Mesendoderm (in vitro differentiated cells): ENCODE measurements at places on chromosomes 4 and X.
A peak's percentile ranks its signal among the peaks of the same experiment; 100 is the strongest.

GRCh38 chrX:131067216-131067615, 9.1 kb downstream of the ARHGAP36 start:
- peak; percentile 70 for DNase-seq

GRCh38 chr4:112585977-112586736, 50.6 kb downstream of the ZGRF1 start:
- peak; percentile 12 for DNase-seq

GRCh38 chr4:174317531-174317930, 33.8 kb downstream of the CEP44 start:
- DNase-seq = no peak

DNA sequence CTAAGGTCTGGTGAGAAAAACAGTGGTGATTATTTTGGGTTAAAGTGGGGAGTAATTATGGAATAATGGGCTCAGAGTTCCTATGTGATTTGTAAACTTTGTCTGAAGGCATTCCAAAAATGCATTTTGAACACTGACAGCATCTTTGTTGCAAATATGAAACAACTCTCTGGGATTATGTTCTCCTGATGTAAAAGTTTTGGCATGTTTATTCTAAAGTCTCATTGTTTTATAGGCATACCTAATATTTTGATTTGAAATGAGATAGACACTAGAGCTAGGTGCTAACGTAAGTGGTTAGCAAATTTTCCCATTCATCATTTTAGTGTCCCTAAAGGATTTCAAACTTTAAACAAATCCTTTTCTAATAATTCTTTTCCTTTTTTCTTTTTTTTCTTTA, 140.9 kb upstream of the ANXA3 start:
- DNase-seq = no peak

DNA sequence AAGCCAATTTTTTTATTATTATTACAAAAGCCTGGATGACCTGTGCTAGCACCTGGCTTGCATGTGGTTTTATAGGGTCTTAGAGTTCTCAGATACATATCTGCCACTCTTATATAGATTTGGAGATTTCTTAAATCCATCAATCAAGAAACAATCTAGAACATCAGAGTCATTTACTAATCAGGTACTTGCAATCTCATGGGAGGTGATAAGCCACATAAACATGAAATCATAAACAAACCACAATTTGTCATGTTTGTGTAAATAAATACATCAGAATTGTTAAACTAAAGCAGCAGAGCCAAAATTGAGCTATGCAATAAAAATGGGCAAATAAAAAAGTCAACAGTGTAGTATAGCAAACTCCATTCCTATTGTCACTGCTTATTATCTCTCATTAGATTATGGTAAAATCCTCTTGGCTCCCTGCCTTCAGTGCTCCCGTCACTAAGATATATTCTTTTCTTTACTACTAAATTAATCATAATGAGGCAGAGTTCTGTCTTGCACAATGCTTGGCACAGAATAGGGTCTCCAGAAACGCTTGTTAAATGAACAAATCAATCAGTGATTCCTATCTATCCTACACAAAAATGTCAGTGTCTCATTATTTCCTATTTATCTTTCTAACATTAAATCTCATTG, 108.7 kb upstream of the TTC29 start:
- no peak for DNase-seq

DNA sequence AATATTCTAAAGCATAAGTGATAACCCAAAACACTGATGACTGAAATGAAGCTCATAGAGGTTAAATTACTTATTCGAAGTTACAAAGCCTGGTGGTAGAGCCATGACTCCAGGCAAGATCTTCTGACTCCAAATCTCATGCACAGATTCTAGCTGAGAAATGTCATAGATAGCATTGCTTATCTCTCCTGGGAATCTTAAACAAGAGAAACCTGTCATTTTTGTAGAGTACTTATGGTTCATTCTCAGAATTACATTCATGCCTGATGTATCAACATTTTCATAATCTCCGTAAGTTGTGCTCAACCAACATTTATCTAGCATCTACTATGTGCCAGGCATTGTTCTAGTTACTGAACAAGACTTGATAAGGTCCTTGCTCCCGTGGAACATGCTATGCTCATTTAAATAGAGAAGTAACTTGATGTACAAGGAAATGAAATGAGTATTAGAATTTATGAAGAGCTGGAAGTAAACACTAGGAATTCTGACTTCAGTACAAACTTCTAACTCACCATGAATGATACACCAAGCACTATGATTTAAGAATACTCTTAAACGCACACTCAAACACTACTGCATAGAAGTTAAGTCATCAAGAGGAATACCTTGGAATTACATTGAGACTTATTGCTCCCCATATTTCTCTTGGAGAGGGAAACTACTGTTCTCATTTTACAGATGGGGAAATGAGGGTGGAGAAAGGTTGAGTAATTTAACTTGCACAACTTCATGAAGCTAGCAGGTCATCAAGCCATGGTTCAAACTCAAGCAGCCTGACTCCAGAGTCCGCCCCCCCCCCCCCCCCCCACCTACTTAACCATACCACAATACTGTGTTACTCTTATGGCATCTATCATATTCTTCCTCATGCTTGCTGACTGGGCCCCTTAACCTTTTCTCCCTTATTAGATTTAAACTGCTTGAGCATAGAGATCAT, 45.4 kb downstream of the MBNL3 start:
- no peak for DNase-seq
